ENCODE measurements at places on chromosomes 11 and 22. TPM values are rescaled to one million over a fixed set of nuclear protein-coding genes. Genes with fewer than 3 reads are reported as not detected.

Gene SCARF2
- total RNA-seq = 0.68 TPM

Gene PANX2
- 2.0 TPM for total RNA-seq

Gene PDE3B
- 4.6 TPM for total RNA-seq

Gene SYT12
- total RNA-seq = 6.2 TPM

Gene TRIM21
- 19.1 TPM for total RNA-seq

DNA sequence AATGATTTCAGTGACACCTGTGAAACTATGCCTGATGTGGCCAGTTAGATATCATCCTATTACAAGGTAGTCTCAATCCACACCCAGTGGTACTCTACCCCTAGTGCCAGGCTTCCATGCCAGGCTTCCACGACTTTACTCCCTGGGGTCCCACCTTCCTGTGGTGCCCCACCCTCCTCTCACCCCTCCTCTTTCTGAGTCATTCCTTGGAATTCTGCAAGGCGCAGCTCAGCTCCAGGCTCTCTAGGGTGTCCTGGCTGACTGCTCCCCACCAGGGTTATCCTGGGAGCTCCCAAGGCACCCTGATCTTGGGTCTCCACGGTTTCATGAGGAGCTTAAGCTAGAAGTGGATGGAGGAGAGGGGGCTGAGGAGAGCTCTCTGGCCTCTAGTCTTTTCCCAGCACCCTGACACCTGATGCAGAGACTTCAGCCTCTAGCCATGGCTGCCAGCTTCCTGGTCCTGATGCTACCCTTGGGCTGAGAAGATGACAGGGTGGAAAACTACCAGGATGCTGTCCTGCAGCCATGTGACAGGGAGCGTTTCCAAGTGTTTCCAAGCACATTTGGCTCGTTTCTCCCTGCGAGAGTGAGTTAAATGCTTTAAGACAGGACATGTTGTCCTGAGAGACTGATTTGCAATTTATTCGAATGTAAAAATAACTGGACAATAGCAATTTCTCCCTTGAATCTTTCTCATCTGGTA is 1461.2 kb downstream of the TBC1D22A start:
- H3K4me3 ChIP-seq = no peak overlapping the region
- no peak overlapping the region for H3K27ac ChIP-seq
- DNase-seq = no peak

DNA sequence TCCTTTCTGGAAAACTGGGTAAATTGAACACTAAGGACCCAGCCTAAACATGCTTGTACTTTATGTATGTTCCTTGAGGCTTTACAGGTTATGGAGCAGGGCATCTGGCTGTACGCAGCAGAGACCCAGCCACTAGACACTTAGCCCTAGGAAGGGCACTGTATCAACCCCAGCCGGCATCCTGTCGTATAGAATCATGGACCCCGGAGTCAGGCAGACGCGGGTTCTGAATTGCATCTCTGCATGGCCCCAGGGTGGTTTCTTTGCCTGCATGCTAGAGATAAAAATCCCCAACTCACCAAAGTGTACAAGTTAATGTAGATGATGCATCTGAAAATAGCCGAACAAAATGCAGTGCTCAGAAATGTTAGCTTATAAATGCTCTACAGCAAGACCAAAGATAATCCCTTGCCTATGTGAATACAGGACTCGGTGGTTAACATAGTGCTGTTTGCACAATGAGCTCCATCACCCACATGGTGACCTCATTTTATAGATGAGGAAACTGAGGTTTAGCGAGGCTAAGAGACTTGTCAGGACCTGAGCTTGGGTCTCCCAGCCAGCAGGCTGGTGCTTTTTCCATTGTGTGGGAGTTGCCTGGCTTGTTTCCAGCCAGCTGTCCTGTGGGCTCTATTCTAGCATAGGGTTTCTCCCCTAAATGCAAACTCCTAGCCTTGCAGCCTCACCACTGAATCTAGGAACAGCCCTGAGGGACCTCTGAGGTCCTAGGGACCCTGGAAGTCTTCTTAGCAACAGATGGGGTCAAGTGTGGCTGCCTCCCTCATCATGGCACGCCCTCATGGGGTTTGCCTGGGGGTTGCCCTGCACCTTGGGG is 7.3 kb downstream of the CD6 start:
- DNase-seq = no peak
- no peak overlapping the region for H3K27ac ChIP-seq
- H3K4me1 ChIP-seq = no peaks in the 10 kb centered on the region
- H3K4me3 ChIP-seq = no peak overlapping the region
- peaks cover 6% of the 10 kb centered on the region for H3K36me3 ChIP-seq

GRCh38 chr11:115769891-115770290 is 265.7 kb upstream of the CADM1 start:
- no peak for DNase-seq
- no peaks in the 10 kb centered on the region for H3K27me3 ChIP-seq
- H3K4me3 ChIP-seq = no peak overlapping the region
- no peaks in the 10 kb centered on the region for H3K36me3 ChIP-seq
- H3K4me1 ChIP-seq = no peaks in the 10 kb centered on the region

DNA sequence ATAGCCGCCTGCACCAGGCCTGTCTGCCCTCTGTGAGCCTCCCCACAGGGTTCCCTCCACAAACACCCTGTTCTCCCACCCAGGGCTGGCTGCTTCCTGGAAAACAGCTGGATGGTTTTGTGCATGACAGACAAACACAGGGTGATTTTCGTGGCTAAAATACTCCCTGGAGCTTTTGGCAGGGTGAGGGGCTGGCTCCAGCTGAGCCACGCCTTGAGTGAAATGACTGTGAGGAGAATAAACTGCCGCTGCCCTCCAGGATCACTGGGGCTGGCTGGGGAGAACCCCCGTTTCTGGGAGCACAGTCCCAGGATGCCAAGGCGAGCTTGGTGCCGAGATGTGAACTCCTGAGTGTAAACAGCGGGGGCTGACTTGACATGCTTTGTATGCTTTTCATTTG is 20.3 kb upstream of the PPP6R3 start:
- H3K27me3 ChIP-seq = no peaks in the 10 kb centered on the region
- peaks cover 24% of the 10 kb centered on the region for H3K36me3 ChIP-seq
- DNase-seq = no peak

DNA sequence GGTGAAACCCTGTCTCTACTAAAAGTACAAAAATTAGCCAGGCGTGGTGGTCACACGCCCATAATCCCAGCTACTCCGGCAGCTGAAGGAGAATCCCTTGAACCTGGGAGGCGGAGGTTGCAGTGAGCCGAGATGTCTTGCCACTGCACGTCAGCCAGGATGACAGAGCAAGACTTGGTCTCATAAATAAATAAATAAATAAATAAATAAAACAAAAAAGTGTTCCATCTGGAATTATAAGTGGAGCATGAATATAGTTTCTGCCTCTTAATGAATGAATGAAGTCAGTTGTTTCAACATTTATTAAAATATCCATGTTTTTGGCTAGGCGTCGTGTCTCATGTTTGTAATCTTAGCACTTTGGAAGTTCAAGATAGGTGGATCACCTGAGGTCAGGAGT is 27.1 kb downstream of the MRPL48 start:
- H3K36me3 ChIP-seq = no peaks in the 10 kb centered on the region
- no peaks in the 10 kb centered on the region for H3K4me1 ChIP-seq
- no peaks in the 10 kb centered on the region for H3K27me3 ChIP-seq
- DNase-seq = no peak

DNA sequence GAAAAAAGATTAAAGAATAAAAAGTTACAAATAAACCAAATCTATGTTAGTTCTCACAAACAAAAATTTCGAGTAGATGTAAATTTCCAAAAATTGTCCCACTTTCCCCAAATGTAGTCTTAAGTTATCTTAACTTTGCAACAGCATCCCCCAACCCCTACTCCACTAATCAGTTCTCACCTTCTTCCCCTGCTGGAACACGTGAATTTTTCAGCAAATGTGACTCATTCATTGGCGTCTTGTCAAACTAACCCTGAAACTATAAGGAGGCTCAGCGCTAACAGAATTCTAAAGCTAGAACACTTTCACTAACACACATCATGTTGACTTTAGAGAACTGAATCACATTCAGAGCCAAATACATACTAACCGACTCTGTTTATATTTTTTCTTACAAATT is 46.1 kb downstream of the PHF21A start:
- peak; percentile 7 for DNase-seq
- H3K36me3 ChIP-seq = no peaks in the 10 kb centered on the region
- H3K27ac ChIP-seq = no peak overlapping the region
- H3K27me3 ChIP-seq = no peaks in the 10 kb centered on the region
- H3K4me1 ChIP-seq = peaks cover 9% of the 10 kb centered on the region

- no peak overlapping the region for H3K4me3 ChIP-seq
- no peak for DNase-seq
- no peak overlapping the region for H3K27ac ChIP-seq
- no peaks in the 10 kb centered on the region for H3K4me1 ChIP-seq
These were observed 288 bp upstream of the KRTAP5-8 start for GRCh38 chr11:71537537-71537936.
